HCT116 (cell line): ENCODE measurements at places on chromosomes 7 and 10.

- H3K27ac ChIP-seq, result no peak overlapping the region
- H3K27me3 ChIP-seq, result peaks cover 28% of the 10 kb centered on the region; the same call in 1 of the 2 replicates
- DNase-seq, result no peak
- no peak overlapping the region for H3K4me3 ChIP-seq
Observed at GRCh38 chr7:27121684-27122076, 8.9 kb downstream of the HOXA4 start.

- peak; percentile 38 for DNase-seq
- no peak overlapping the region for H3K27ac ChIP-seq
- H3K27me3 ChIP-seq, result no peaks in the 10 kb centered on the region; the same call in 1 of the 2 replicates
- H3K36me3 ChIP-seq, result no peaks in the 10 kb centered on the region
- H3K4me3 ChIP-seq, result no peak overlapping the region
Observed at GRCh38 chr7:67484244-67484751, 487.7 kb downstream of the TYW1 start.

- H3K4me1 ChIP-seq, result no peaks in the 10 kb centered on the region
- H3K4me3 ChIP-seq, result no peak overlapping the region
- no peak overlapping the region for H3K27ac ChIP-seq
- no peaks in the 10 kb centered on the region for H3K36me3 ChIP-seq
- DNase-seq, result no peak
- peaks cover 25% of the 10 kb centered on the region for H3K27me3 ChIP-seq
Observed at GRCh38 chr10:75870039-75870645, 438.7 kb downstream of the LRMDA start.

DNA sequence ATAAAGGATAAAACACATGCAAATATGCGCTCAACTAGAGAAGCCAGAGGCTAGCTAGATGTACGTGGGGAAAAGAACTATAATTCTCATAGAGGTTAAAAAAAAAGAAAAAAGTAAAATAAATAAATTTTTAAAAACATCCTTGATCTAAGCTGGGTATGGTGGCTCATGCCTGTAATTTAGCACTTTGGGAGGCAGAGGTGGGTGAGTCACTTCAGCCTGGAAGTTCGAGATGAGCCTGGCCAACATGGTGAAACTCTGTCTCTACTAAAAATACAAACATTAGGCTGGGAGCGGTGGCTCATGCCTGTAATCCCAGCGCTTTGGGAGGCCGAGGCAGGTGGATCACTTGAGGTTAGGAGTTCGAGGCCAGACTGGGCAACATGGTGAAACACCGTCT, 18.6 kb upstream of the HSPA12A start:
- peaks cover 3% of the 10 kb centered on the region; the same call in 1 of the 2 replicates for H3K27me3 ChIP-seq
- H3K36me3 ChIP-seq, result no peaks in the 10 kb centered on the region
- no peak for DNase-seq
- H3K4me3 ChIP-seq, result no peak overlapping the region

GRCh38 chr10:20673175-20673574, 223.9 kb downstream of the NEBL start:
- no peaks in the 10 kb centered on the region for H3K27me3 ChIP-seq
- H3K27ac ChIP-seq, result no peak overlapping the region

- no peaks in the 10 kb centered on the region for H3K36me3 ChIP-seq
- H3K27me3 ChIP-seq, result no peaks in the 10 kb centered on the region
- no peak for DNase-seq
Observed at GRCh38 chr10:110052916-110053315, 45.1 kb downstream of the ADD3 start.

DNA sequence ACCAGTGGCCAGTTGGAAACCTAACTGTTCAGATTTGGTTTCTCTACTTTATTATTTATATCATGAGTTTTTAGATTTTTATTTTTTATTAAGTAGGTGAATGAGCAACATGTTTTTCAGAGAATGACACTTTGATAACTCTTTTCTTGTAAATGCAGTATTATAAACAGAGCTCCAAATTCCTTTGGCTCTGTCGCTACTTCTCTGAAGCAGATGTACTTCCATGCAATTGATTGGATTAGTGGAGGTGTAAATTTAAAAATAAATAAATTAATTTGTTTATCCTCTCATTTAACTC, 34.3 kb upstream of the ICA1 start:
- H3K27me3 ChIP-seq, result no peaks in the 10 kb centered on the region
- no peaks in the 10 kb centered on the region for H3K4me1 ChIP-seq
- no peak for DNase-seq
- no peak overlapping the region for H3K27ac ChIP-seq
- H3K36me3 ChIP-seq, result no peaks in the 10 kb centered on the region

- no peak overlapping the region for H3K27ac ChIP-seq
- peaks cover 11% of the 10 kb centered on the region; the same call in 1 of the 2 replicates for H3K27me3 ChIP-seq
- DNase-seq, result no peak
- no peaks in the 10 kb centered on the region for H3K4me1 ChIP-seq
Observed at GRCh38 chr10:45198486-45199204, 116.8 kb downstream of the OR13A1 start.

GRCh38 chr7:47170516-47170915, 411.4 kb downstream of the TNS3 start:
- H3K4me3 ChIP-seq, result no peak overlapping the region
- H3K27ac ChIP-seq, result no peak overlapping the region
- no peaks in the 10 kb centered on the region for H3K36me3 ChIP-seq
- H3K27me3 ChIP-seq, result no peaks in the 10 kb centered on the region
- no peak for DNase-seq
- no peaks in the 10 kb centered on the region for H3K4me1 ChIP-seq

- peaks cover 7% of the 10 kb centered on the region for H3K4me1 ChIP-seq
- no peaks in the 10 kb centered on the region for H3K36me3 ChIP-seq
Observed at GRCh38 chr10:78412605-78413004, 378.9 kb downstream of the RPS24 start.

DNA sequence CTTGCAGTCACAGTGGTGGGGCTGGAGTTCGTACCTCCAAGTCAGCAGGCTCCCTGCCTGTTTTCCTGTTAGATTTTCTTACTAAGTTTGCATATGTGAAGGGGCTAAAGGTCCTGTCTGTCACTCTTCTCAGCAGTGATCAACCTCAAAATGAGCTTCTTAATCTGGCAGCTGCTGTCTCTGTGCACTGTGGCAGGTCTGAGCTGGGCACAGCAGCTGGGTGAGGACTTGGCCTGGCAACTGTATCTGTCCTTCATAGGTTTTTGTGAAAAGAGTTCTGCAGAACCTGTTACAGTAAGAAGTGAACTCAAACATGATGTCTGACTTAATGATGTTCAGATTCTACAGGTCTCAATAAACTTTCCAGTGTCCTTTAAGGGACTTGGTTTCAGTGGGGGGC, 31.3 kb upstream of the GJD4 start:
- no peak for DNase-seq
- H3K4me1 ChIP-seq, result no peaks in the 10 kb centered on the region
- H3K27ac ChIP-seq, result no peak overlapping the region
- no peak overlapping the region for H3K4me3 ChIP-seq
- no peaks in the 10 kb centered on the region for H3K27me3 ChIP-seq

DNA sequence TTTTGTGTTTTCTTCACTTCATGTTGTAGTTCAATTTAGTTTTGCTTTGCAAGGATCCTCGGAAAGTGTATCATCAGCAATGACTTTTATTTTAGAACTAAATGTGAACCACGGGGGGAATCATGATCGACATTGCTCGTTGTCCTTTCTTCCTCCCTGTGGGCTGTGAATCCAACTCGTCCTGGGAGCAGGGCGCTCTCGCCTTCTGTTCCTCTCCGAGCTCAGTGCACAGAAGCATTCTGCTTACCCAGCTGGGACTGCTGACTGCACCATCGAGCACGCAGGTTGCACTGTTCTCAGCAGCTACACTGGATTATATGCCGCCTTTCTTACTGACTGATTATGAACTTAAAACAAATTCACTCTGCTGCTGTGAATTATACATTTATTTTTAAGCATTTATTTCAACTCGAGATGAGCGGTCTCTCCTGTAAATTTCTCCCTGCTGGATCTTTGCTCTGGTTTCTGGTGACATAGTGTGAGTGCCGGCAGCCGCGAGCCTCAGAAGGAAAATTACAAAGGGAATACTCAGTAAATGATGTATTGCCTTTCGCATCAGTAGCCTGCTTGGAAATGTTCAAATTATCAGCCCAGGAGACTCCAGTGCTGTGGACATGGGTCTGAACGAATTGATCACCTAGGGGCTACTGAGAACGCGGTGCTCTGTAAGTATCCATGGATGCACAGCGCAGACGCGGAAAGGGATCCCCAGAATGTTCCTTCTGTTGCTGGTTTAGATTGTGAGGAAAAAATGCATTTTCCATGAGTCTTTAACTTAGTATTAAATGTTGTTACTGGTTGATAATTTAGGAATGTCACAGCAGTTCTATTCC, 92.6 kb downstream of the PTPRE start:
- no peak overlapping the region for H3K27ac ChIP-seq
- DNase-seq, result no peak
- H3K4me3 ChIP-seq, result no peak overlapping the region
- no peaks in the 10 kb centered on the region for H3K36me3 ChIP-seq
- no peaks in the 10 kb centered on the region for H3K4me1 ChIP-seq
